Activated naive CD4-positive, alpha-beta T cell treated with anti-CD3 and anti-CD28 coated beads for 36 hours (primary cell): ENCODE measurements at places on chromosomes 16 and 17.

DNA sequence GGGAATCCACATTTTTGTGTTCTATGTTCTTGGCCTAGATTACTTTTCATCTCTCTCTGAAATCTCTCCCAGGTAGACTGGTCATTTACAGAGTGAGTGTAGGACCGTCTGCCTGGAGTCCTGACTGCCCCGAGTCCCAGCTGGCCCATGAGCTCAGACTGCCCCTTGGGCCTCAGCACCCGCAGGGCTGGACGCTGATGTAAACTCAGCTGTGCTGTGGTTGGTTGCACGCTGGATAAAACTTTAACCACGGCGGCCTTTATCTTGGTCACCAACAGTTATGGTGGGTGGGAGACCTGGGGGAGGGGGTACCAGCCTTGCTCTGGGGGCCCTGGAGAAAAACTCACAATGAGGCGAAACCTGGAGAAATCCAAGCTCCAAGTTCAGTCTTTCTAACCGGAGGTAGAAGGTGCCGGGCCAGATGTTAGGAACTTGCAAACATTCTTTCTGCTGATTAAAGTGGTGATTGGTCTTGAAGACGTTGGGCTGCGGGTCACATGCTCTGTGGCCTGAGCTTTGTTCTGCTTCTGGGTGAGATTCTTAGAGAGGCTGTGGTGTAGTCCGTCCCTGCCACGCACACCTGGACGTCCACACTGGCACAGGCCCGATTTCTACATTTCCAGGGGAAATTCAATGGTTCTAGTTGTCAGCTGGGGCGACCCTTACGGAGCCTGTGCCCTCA lies 6.9 kb downstream of the METRNL start:
- H3K4me1 ChIP-seq: peaks cover 21% of the 10 kb centered on the region
- no peaks in the 10 kb centered on the region for H3K36me3 ChIP-seq
- no peak overlapping the region for H3K27ac ChIP-seq
- no peak overlapping the region for H3K4me3 ChIP-seq
- no peak for DNase-seq

DNA sequence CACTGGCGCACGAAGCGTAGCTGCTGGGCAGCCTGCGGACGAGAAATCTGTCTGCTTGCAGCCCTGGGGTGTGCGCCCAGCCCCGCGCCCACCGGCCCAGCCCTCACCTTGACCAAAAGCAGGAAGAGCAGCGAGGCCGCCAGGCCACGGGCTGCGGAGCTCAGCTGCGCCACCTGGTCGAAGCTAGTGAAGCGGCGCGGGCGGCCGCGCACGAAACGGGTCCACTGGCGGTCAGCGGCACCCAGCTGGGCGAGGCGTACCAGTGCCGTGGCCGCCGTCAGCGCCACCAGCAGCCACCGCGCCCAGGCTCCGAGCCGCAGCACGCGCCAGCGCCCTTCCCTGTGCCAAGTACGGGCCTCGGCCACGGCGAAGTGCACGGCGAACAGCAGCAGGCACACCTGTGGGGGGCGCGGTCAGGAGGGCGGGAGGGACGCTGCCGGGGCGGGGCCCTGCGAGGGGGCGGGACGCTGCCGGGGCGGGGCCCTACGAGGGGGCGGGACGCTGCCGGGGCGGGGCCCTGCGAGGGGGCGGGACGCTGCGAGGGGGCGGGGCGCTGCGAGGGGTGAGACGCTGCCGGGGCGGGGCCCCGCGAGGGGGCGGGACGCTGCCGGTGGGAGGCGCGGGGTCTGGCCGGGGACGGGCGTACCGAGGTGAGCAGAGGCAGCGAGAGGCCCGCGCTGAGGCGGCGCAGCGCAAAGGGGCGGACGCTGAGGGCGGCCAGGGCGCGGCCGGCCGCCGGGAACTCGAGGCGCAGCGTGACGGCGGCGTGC lies 43.2 kb downstream of the TSC2 start:
- peaks cover 5% of the 10 kb centered on the region for H3K36me3 ChIP-seq
- no peak overlapping the region for H3K4me3 ChIP-seq
- no peaks in the 10 kb centered on the region for H3K4me1 ChIP-seq
- H3K27ac ChIP-seq: no peak overlapping the region
- DNase-seq: no peak
- H3K27me3 ChIP-seq: no peaks in the 10 kb centered on the region

- H3K4me1 ChIP-seq: no peaks in the 10 kb centered on the region
- H3K27ac ChIP-seq: no peak overlapping the region
- DNase-seq: no peak
- H3K27me3 ChIP-seq: no peaks in the 10 kb centered on the region
Observed at GRCh38 chr17:16877099-16877498, 94.8 kb downstream of the TNFRSF13B start.

DNA sequence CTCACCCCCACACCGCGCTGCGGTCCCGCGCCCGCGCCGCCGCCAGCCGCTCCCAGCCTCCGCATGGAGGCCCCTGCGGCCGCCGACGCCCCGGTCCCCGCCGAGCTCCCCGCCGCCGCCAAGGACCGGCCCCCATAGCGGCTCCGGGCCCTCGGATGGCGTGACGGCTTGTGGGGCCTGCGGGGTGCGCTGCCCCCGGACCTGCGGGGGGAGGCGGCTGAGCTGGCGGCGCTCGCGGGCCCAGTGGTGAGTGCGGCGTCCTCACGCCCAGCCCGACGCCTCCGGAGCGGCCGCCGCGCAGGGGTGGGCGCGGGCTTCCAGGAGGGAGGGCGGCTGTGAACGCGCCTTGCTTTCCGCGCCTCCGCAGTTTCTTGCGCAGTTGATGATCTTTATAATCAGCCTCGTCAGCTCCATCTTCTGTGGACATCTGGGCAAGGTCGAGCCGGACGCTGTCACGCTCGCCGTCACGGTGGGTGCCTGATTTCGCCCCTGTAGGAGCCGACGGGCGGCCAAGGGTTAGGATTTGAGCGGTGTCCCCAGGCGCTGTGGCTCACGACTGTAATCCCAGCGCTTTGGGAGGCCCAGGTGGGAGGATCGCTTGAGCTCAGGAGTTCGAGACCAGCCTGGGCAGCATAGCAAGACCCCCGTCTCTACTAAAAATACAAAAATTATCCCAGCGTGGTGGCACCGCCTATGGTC lies 46.4 kb downstream of the SLC47A1 start:
- no peak overlapping the region for H3K27ac ChIP-seq
- peak overlapping the region; percentile 32 for H3K4me3 ChIP-seq
- peaks cover 26% of the 10 kb centered on the region for H3K27me3 ChIP-seq

GRCh38 chr17:38556239-38556638 lies 49.5 kb downstream of the SRCIN1 start:
- peaks cover 17% of the 10 kb centered on the region for H3K27me3 ChIP-seq
- no peak for DNase-seq
- H3K4me3 ChIP-seq: no peak overlapping the region
- no peak overlapping the region for H3K27ac ChIP-seq
- H3K4me1 ChIP-seq: peaks cover 15% of the 10 kb centered on the region

- H3K36me3 ChIP-seq: peaks cover 2% of the 10 kb centered on the region
- peak overlapping the region; percentile 64 for H3K4me3 ChIP-seq
- H3K27ac ChIP-seq: peak overlapping the region; percentile 96
Observed at GRCh38 chr16:81632392-81633146, 146.5 kb upstream of the PLCG2 start.

- DNase-seq: no peak
- no peaks in the 10 kb centered on the region for H3K4me1 ChIP-seq
- H3K4me3 ChIP-seq: no peak overlapping the region
- H3K27ac ChIP-seq: no peak overlapping the region
Observed at GRCh38 chr16:52499060-52499440, 47.9 kb downstream of the TOX3 start.

DNA sequence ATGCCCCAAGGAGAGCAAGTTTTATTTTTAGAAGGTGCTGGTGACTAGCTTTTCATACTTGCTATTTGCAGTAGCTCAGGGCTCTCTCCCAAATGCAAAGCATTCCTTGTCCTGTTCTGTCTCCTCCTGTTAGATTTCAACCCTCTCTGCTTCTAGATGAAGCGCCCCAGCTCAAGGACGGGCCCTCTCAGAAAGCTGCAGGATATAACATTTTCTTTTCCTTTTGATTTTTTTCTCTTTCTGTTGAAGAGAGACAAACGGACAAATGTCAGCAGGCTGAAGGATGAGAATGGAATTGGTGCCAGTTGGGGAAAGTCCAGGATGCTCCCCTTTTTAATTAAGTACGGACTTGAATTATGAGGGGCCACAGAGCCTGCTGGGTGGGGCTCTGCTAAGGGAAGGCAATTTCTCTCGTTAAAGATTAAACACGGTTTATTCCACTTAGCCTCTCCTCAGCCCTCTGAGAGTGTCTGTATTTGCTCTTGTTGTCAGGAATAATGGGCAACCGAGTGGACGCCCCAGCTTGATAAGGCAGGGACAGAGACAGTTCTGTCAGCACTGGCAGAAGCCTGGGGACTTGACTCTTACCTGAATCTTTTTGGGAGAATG lies 6.2 kb upstream of the ETV4 start:
- H3K27me3 ChIP-seq: peaks cover 41% of the 10 kb centered on the region
- no peak for DNase-seq
- no peak overlapping the region for H3K4me3 ChIP-seq
- no peak overlapping the region for H3K27ac ChIP-seq

DNA sequence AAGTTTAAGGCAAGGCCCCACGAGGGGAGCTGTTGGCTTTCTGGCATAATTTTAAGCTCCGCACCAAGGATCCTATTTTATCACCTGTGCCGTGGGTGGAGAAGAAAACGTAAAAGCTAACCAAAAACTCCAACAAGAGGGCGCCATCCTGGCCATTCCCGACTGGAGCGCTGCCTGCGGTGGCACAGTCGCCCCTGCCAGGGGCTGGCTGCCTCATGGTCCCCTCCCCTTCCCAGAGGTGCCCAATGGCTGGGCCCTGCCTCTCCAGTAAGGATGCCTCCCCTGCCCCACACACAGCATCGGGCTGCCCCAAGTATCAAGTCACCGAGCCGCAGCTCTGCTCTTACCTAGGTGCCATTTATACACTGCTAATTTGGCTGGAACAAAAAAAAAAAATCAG lies 36.3 kb downstream of the ZDHHC7 start:
- H3K27me3 ChIP-seq: no peaks in the 10 kb centered on the region
- no peak overlapping the region for H3K27ac ChIP-seq
- peaks cover 6% of the 10 kb centered on the region for H3K36me3 ChIP-seq
- DNase-seq: no peak

DNA sequence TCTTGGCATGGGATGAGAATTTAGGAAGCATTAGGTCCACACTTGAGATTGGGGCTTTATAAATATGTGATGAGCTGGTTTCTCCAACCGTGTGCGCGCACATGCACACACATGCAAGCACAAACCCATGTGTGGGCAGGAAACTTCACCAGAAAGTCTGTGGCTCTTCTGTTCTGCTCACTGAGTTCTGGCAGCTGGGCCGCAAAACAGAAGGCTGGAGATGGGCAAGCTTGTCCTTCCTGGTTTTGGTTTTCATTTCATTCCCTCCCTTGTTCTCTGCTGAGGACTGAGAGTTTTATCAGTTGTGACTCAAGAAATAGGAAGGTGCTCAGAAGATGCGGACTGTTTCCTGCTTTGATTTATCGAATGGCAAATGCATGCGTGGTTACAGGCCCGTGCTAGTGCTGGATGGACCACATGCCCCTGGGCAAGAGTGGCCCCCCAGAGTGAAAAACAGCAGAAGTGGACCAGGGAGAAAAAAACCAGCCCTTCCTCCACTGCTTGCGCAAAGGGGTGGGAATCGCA lies 14.1 kb downstream of the MAP3K14 start:
- peaks cover 80% of the 10 kb centered on the region for H3K4me1 ChIP-seq
- peaks cover 34% of the 10 kb centered on the region for H3K36me3 ChIP-seq
- H3K4me3 ChIP-seq: peak overlapping the region; percentile 2

DNA sequence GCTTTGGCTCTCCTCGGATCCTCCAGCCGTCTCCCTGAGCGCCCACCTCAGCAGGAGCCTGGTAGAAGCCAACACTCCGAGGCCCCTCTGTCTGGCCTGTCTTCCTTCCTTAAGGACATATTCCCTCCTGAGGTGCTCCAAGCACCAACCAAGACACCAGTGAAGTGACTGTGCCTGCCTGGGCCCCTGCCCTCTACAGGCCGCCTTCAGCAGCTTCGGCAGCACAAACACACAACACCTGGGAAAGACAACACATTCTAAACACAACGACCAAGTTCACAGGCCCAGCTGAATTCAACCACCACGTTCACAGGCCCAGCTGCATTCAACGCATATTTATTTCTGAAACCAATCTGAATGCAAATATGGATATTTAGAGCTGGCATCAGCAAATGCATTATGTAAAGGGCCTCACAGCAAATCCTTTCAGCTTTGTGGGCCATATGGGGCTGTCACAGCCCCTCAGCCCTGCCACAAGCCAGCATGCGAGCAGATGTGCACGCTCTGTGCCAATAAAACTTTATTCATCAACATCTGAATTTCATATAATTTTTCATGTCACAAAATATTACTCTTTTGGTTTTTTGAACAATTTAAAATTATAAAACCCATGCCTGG lies 12.2 kb downstream of the GALNS start:
- no peaks in the 10 kb centered on the region for H3K36me3 ChIP-seq
- no peak overlapping the region for H3K27ac ChIP-seq
- no peaks in the 10 kb centered on the region for H3K4me1 ChIP-seq

DNA sequence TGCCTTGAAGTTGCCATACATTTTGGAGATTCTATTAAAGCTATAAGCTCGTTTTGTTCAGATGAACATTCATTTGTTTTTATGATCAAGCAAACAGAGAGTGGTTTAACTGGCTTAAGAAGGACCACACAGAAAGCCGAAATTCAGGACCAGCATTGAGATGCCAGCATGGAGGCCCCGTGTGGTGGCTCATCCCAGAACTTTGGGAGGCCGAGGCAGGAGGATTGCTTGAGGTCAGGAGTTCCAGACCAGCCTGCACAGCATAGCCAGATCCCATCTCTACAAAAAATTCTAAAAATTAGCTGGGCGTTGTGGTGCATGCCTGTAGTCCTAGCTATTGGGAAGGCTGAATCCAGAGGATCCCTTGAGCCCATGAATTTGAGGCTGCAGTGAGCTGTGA lies 45.9 kb upstream of the KIFC3 start:
- no peak overlapping the region for H3K4me3 ChIP-seq
- H3K36me3 ChIP-seq: no peaks in the 10 kb centered on the region
- no peaks in the 10 kb centered on the region for H3K27me3 ChIP-seq
- H3K4me1 ChIP-seq: peaks cover 8% of the 10 kb centered on the region
- no peak overlapping the region for H3K27ac ChIP-seq
- DNase-seq: no peak

GRCh38 chr16:47519546-47519945 lies 58.4 kb downstream of the PHKB start:
- peaks cover 11% of the 10 kb centered on the region for H3K4me1 ChIP-seq
- H3K27me3 ChIP-seq: no peaks in the 10 kb centered on the region
- H3K36me3 ChIP-seq: peaks cover 24% of the 10 kb centered on the region

GRCh38 chr17:4173781-4174180 lies 30.8 kb downstream of the CYB5D2 start:
- no peak for DNase-seq
- H3K4me1 ChIP-seq: peaks cover 52% of the 10 kb centered on the region
- no peak overlapping the region for H3K4me3 ChIP-seq
- H3K27me3 ChIP-seq: no peaks in the 10 kb centered on the region
- H3K27ac ChIP-seq: no peak overlapping the region

- H3K4me1 ChIP-seq: no peaks in the 10 kb centered on the region
- no peaks in the 10 kb centered on the region for H3K36me3 ChIP-seq
- no peaks in the 10 kb centered on the region for H3K27me3 ChIP-seq
- H3K4me3 ChIP-seq: no peak overlapping the region
- H3K27ac ChIP-seq: no peak overlapping the region
Observed at GRCh38 chr17:67021196-67021595, 23.2 kb upstream of the CACNG1 start.

- no peaks in the 10 kb centered on the region for H3K27me3 ChIP-seq
- no peak overlapping the region for H3K4me3 ChIP-seq
- H3K27ac ChIP-seq: no peak overlapping the region
- no peak for DNase-seq
- H3K4me1 ChIP-seq: no peaks in the 10 kb centered on the region
Observed at GRCh38 chr17:9968881-9969280, 63.8 kb upstream of the RCVRN start.
